NCI-H1105 (cell line): ENCODE measurements at places on chromosomes 1 and 21.
A peak's percentile ranks its signal among the peaks of the same experiment; 100 is the strongest.

GRCh38 chr1:157289424-157290105, 151.4 kb upstream of the ETV3 start:
- DNase-seq = no peak

DNA sequence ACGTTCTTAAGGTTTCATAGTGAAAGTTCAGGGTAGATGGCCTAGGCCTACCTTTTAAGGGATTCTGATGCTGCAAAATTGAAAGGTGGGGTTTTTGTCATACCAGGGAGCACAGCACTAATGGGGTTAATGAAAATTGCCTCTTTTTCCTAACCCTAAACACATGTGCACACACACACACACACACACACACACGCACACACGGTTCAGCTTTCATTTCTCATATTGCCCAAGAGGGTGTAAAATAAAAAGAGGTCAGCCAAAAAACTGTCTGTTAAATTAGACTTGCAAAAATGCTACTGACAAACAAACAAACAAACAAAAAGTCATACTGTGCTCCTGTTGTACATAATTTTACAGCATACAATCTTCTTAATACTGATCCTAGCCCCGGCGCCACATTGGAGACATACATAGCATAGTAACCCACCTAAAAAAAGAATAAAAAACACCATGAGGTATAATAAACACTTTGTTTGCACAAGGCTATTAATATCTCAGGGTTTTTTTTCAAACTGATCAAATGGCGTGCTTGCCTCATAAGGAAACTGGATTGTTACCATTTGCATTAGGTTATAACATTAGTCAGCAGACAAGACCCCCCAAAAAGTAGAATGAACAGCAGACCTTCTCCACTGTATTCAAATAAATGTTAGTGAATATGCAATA, 69.1 kb downstream of the TGFB2 start:
- DNase-seq = no peak

GRCh38 chr1:6918186-6918924, 133.1 kb downstream of the CAMTA1 start:
- no peak for DNase-seq

- no peak for DNase-seq
Observed at GRCh38 chr1:30271401-30272276, 451.7 kb downstream of the MATN1 start.

DNA sequence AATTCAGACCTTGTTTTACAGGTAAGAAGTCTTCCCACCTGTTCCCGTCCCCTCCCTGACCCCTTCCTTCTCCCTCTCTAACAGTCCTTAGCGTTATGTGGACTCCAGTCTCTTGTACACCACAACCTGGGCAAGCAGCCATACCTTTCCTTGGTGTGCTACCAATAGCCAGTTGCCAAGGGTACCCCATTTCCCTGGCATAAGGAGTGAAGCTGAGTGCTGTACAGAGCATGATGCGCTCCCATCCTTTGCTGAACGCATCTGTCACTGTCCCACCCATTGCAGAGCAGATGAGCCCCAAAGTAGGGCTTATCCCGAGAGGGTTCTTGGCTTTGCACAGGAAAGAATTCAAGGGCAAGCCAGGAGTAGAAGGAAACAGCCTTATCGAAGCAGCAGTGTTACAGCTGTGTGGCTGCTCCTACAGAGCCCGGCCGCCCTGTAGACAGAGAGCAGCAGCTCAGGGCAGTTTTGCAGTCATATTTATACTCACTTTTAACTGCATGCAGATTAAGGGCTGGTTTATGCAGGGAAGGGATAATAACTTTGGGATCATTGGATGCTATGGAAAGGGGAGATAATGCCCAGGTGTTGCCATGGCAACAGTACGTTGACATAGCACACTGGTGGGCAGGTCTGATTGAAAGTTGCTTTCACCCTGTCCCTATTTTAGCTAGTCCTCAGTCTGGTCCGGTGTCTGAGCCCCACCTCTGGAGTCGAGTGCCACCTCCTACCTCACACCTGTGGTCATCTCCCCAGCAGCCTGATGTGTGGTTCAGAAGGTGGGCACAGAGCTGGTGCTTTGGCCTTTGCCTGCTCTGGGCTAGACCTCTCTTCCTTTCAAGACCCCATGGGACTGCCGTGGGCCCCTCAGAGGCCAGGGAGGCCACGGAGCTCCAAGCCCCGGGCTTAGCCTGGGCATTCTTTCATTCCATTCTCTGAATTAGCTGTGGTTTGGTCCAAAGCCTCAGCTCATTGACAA, 5.1 kb downstream of the FHAD1 start:
- DNase-seq = no peak

DNA sequence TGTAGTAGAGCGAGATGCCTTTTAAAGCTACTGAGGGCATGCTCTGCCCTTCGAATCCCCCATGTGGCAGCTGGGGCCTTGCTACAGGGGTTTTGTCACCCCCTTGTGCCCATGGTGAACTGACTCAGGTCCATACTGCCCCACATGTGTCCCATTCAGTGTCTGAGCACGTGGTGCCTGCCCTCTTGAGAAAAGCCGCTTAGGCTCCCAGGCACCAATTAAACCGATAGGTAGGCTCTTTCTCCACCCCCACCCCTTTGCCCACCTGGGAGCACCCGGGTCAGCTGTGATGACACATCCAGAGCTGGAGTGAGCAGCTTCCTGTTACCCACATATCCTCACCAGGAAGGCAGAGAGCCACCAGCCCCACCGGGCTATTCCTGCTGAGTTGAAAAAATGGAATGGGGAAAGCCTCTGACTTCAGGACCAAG, 30.5 kb downstream of the TMCC2 start:
- no peak for DNase-seq

GRCh38 chr1:192476802-192477298, 98.7 kb upstream of the RGS1 start:
- DNase-seq = peak; percentile 27

- no peak for DNase-seq
Observed at GRCh38 chr1:1402072-1402900, 3.2 kb upstream of the CCNL2 start.

GRCh38 chr1:60577029-60577428, 503.5 kb upstream of the C1orf87 start:
- no peak for DNase-seq

DNA sequence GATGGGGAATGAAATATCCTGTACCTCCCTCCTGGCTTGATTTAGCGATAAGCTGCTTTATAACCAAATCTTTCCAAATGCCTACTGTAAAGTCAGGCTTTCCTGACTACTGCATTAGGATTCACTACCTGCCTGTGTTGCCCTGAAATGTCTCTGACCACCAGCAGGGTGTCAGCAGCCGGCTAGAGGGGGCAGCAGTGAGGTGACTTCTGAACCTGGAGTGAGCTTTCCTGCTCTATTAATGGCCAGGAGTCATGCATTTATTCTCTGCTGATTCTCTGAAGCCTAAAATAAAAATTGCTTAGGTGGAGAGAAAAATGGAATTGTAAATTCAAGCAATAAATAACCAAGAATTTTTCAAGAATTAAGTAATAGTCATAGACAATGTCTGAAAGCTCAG, 2.5 kb downstream of the BACE2 start:
- DNase-seq = peak; percentile 32

- no peak for DNase-seq
Observed at GRCh38 chr21:36603221-36603620, 95.7 kb upstream of the SIM2 start.

DNA sequence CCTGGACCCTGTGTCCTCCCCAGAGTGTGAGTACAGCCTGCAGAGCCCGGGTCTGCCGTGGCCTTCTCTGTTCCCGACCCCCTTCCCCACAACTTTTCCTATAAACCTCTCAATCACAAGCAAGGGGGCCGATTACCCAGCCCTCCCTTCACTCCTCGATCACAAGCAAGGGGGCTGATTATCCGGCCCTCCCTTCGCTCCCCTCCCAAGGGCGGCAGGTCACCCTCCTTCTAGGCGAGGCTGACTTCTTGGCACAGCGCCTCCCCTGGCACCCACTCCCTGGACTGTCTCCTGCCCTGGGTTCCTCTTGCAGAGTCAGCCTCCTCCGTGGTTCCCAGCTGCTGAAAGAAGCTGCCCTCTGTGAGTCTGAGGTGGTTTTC, 12.3 kb upstream of the LDLRAP1 start:
- DNase-seq = no peak

DNA sequence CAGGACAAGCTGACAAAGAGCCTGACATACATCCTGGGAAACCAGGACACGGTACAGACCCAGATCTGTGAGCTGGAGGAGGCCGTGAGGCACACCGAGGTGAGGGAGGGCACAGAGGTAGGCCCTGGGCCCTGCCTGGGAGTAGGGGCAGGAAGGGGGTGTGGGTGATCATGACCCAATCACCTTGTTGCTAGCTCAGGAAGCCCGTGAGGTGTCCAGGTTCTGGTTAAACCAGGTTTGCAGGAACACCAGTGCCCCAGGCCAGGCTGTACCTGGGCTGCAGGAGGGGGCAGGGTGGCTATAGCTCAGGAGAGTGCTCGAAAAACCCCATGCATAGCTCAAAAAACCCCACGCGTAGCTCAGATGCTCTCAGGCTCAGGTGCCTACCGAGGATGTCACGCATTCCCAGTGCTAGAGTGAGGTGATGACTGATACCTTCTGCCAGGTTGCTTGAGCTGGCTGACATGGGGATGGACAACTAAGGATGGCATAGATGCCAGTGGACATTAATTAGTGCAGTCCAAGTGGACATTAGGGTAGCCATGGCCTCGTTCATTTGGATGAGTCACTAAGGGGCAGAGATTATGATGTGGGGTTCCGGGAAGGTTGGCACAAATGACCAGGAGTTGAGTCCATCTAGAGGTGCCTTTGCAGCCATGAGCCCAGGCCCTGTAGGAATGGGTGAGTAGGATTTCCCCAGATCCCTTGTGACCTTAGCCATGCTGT, 3.7 kb downstream of the TRIM46 start:
- no peak for DNase-seq
